ENCODE measurements at places on chromosomes 5 and 9. TPM values are rescaled to one million over a fixed set of nuclear protein-coding genes. Genes with fewer than 3 reads are reported as not detected.

DNA sequence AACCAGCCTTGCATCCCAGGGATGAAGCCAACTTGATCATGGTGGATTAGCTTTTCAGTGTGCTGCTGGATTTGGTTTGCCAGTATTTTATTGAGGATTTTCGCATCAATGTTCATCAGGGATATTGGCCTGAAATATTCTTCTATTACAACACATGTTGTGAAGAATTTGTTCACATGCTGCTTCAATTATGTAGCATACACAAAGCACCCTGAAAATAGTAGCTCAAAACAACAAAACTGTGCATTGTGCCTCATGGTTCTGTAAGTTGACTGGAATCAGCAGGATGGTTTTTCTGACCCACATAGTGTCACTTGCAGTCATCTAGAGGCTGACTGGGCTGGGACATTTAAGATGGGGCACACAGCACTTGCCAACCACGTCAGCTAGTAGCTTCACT is 193.9 kb downstream of the SYK start:
- DNase-seq = no peak

Gene CAMSAP1
- 23.4 TPM for polyA plus RNA-seq

Gene SLC45A2
- polyA plus RNA-seq = 0.54 TPM

DNA sequence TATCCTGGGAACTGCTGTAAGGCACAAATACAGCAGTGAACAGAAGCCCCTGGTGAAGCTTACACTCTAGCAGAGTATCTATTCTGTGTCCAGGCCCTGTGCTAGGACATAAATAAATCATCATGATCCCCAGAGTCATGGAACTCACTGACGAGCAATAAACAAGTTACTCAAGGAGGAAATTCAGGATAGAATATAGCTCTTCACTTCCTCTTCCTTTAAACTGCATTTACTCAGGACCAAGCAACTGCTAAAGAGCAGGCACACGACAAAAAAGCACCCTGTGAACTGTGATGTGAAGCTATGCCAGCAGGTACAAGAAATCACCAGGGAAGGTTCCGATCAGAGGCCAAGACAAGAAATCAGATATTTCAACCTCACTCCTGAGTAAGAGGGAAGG is 47.8 kb upstream of the NR5A1 start:
- DNase-seq = no peak

GRCh38 chr5:2194236-2194555 is 311.5 kb upstream of the IRX4 start:
- DNase-seq = no peak

- no peak for DNase-seq
Observed at GRCh38 chr9:69719983-69720382, 39.8 kb downstream of the PTAR1 start.

Gene CFAP157
- 9.8 TPM for polyA plus RNA-seq

Gene SLC23A1
- 21.7 TPM for polyA plus RNA-seq

DNA sequence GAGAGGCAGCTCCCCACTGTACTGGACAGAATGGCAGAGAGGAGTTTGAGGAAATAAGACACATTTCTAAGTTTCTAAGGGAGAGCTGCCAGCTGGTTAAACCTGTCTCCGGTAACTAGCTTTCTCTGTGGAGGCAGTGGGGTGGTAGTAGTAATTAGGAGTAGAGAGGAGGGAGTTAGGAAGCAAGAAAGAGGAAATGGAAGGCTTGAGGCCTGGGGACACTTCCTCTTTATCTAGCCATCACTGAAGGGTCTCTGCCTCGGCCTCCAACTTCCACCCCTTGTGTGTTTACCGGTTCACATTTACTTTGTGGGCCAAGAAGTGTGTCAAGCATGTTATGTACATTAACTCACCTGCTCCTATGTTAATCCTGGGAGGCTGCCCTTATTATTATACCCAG is 462.2 kb upstream of the DMAC1 start:
- DNase-seq = no peak

- DNase-seq = no peak
Observed at GRCh38 chr5:154403776-154404387, 41.9 kb upstream of the SAP30L start.

Gene KIAA1958
- polyA plus RNA-seq = 16.6 TPM

GRCh38 chr9:114591291-114591787 is 3.8 kb downstream of the ATP6V1G1 start:
- DNase-seq = no peak

GRCh38 chr9:86485359-86485758 is 131.1 kb upstream of the TUT7 start:
- no peak for DNase-seq

DNA sequence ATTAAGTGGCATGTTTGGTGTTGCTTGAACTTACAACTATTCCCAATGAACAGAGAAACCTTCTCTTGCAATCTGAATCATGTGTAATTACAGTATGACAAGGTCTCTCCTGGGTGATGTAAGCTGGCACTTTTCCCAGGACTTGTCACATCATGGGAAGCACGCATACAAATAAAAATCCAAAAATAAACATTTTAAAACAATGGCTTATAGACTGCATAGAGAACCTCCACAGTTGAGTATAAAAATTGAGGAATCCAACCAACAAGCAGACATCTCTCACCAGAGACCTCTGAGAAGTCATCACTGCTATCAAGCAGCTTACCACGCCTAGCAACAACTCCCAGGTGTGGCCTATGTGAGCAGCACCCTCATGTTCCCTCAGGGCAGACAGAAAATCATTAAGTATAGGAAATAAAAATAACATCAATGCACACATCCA is 3.9 kb downstream of the MLLT3 start:
- no peak for DNase-seq

DNA sequence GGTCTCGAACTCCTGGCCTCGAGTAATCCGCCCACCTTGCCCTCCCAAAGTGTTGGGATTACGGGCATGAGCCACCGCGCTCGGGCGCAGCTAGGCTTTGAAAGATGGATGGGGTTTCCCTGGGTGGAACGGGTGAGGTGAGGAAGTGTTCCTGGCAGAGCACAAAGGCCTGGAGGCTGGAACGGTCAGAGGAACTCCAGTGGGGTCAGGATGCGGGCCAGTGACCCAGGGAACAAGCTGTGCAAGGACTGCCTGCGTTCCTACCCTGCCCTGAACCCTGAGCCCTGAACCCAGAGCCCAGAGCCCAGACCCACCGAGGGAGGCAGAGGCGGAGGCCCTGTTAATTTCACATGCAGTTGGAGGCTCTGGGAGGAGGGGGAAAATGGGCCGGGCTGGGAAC is 23.4 kb downstream of the NCS1 start:
- DNase-seq = no peak

DNA sequence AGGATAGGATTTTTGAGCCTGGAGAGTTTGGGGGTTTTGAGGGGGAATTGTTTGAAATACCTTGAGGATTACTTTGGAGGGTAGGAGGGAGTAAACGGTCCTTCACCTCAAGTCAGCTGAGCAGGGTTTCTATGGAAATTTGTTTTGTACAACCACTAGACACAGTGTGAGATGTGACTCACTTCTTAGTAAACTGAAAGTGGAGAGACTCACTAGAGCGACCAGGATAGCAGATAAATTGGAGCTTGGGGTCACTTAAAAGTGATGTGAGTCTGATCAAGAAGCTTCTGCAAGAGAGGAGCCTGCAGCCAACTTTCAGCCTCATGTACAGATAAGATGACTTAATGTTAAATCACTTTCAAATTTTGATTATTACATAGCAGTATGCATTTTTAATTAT is 1945.9 kb upstream of the NUDT12 start:
- no peak for DNase-seq

DNA sequence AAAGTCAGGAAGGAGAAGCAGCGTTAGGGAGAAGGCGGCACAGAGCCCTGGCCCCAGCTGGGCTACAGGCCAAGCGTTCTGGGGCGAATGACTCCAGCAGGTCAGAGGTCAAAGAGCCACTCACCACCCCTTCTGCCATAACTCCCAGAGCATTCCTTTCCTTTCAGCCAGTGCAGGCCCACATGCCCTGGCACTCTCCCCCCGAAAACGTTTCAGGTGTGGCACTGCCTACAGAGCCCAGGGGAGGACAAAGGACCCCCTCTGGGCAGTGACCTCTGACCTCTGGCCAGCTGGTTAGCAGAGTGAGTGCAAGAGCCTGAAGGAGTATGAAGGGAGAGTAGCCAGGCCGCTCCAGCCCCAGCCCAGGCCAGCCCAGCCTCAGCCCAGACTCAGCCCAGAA is 4.9 kb downstream of the ABCA2 start:
- no peak for DNase-seq

GRCh38 chr9:35938474-35939356 is 19.2 kb downstream of the OR2S2 start:
- DNase-seq = no peak

DNA sequence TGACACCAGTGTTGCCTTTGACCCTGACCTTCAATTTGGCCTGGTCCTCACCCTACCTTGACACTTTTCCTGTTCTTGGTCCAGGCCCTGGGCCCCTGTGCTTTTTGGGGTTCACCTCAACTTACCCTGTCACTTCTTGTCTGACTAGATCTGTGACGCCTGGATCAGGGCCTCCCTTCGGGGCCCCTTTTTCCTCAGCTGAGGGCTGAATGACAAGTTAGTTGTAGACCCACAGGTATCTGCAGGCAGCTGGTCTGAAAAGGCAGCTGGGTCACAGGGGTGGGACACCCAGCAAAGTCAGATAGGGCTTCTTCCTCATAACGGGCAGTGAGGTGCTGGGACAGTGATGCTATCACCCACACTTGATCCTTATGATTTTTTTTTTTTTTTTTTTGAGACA is 10.0 kb upstream of the MYORG start:
- no peak for DNase-seq

DNA sequence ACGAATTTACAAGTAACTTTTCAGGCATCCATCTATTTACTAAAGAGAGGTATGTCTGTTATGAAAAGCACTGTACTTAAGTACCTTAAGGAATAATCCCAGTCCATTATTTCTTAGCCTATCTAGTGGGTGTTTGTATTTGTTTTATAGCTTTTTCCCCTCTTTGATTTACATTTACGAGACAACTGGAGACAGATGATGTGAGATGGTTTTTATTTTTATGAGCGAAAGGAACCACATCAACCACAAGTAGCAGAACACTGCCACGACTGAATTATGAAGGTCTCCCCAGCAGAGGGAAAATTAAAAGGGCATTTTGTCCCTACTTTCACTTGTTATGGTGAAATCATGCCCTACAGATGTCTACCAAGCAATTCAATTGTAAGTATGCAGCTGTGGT is 357.8 kb downstream of the NFIB start:
- no peak for DNase-seq

Gene PDZD2
- 17.3 TPM for polyA plus RNA-seq

DNA sequence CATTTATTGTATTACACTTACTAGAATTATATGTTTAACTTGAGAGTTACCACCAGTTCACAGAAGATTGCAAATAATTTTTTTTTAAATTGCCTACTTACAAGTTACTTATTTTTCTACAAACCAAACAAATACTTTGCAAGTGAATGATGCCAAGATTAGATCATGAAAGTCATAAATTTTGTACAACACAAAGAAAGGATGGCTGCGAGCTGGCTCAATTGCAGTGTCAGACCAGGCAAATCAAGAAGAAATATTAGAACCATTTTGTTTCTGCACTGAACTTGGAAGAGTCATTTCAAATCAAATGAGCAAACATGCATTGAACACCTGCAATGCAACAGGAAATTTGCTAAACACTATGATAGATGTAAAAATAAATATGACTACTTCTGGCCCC is 97.3 kb downstream of the PLCXD3 start:
- no peak for DNase-seq

Gene UGT3A1
- polyA plus RNA-seq = 94.7 TPM

- no peak for DNase-seq
Observed at GRCh38 chr5:137836298-137836697, 31.4 kb upstream of the MYOT start.

Gene GLDC
- polyA plus RNA-seq = 18.8 TPM

Gene NRG2
- polyA plus RNA-seq = 1.3 TPM

DNA sequence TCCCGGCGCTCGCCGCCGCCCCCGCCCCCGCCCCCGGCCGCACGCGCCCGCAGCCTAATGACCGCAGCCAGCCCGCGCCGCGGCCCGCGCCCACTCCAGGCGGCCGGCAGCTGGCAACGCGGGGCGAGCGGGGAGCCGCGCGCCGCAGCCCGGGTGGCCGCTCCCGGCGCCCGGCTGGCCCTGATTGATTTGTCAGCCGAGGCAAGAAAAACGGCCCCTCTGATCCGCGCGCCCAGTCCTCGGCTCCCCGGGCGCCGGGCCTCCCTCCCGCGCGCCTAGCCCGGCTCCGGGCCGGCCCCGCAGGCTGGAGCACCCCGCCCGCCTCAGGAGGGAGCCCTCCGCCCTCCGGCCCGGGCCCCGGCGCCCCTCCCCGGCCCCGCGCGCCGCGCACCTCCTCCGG is 11.9 kb upstream of the LHX2 start:
- no peak for DNase-seq

- no peak for DNase-seq
Observed at GRCh38 chr5:78273436-78273835, 21.1 kb downstream of the AP3B1 start.

Gene IL13
- not detected for polyA plus RNA-seq
